ENCODE measurements at places on chromosomes 6 and 20. TPM values are rescaled to one million over a fixed set of nuclear protein-coding genes. Genes with fewer than 3 reads are reported as not detected.

The GJA1 gene
- not detected for total RNA-seq

The ATAT1 gene
- total RNA-seq = 15.1 TPM

DNA sequence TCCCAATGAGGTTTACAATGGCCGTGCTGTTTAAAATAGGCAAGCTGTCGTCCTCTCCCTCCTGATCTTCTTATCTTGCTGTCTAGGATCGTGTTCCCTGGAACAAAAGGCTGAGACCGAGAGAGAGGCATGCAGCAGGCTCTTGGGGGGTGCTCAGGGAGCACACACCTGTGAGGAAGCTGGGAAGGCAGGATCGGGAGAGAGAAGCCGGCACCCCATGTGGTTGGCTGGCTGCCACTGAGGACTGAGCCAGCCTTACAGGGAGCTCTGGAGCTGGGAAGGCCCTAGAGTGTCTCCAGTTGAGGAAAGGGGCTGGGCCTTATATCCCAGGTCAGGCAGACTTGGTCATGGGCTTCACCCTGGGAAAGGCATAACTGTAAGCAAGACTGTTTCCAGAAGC lies 184.2 kb downstream of the LY86 start:
- DNase-seq = no peak

The SLC17A3 gene
- total RNA-seq = not detected

The HCK gene
- not detected for total RNA-seq

- DNase-seq = no peak
Observed at GRCh38 chr20:39142407-39143096, 180.4 kb downstream of the DHX35 start.

The PRPH2 gene
- not detected for total RNA-seq

DNA sequence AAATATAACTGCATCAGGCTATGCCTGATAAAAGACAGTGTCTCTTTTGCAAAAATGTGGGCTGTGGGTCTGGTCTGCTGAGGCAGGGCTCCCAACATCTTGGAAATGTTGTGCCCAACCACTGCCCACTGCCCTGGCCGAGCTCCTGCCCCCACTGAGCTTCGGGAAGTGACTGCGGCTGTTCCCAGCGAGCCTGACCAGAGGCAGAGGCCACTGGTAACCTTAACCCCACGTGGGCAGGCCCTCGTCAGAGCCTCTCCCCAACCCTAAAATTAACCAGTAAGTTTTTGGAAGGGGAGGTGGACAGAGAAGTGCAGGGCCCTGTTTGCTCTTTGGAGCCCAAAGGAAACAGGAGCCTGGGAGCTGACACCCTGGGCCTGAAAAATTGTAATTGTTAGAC lies 225.9 kb downstream of the MAFB start:
- no peak for DNase-seq

DNA sequence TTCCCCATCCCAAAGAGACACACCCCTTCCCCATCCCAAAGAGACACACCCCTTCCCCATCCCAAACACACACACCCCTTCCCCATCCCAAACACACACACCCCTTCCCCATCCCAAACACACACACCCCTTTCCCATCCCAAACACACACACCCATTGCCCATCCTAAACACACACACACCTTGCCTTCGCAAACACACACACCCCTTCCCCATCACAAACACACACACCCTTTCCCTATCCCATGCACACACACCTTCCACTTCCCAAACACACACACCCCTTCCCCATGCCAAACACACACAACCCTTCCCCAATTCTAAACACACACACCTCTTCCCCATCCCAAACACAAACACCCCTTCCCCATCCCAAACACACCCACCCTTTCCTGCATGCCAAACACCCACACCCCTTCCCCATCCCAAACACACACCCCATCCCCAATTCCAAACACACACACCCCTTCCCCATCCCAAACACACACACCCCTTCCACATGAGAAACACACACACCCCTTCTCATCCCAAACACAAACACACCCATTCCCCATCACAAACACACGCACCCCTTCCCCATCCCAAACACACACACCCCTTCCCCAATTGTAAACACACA lies 315.3 kb downstream of the KIF16B start:
- no peak for DNase-seq

DNA sequence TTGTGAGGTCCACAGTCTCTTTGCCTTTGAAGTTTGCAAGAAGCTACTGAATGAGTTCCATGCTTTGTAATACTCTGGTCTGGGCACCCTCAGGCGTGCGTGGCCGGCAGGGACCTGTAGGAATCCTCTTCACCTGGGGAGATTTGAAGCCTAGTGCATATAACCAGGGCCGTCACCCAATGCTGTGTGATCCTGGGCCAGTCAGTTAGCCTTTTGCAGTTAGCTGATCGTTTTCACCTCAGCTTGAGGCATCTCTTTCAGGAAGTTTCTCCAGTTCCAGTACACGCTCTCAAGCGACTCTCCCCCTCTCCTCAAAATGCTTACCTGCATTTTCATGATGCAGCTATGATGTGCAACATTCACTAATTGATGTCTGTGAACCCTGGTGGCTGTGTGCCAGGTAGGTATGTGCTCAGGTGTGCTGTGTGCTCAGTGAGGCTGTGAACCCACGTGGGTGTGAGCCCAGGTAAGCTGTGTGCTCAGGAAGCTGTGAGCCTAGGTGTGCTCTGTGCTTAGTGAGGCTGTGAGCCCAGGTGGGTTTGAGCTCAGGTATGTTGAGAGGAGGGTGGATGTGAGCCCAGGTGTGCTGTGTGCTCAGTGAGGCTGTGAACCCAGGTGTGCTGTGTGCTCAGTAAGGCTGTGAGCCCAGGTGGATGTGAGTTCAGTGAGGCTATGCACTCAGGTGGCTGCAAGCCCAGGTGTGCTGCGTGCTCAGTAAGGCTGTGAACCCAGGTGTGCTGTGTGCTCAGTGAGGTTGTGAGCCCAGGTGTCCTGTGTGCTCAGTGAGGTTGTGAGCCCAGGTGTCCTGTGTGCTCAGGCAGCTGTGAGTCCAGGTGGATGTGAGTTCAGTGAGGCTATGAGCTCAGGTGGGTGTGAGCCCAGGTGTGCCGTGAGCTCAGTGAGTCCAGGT lies 120.4 kb downstream of the PHACTR3 start:
- DNase-seq = no peak

The LHFPL5 gene
- total RNA-seq = 1.7 TPM

The MBOAT1 gene
- total RNA-seq = 19.7 TPM

DNA sequence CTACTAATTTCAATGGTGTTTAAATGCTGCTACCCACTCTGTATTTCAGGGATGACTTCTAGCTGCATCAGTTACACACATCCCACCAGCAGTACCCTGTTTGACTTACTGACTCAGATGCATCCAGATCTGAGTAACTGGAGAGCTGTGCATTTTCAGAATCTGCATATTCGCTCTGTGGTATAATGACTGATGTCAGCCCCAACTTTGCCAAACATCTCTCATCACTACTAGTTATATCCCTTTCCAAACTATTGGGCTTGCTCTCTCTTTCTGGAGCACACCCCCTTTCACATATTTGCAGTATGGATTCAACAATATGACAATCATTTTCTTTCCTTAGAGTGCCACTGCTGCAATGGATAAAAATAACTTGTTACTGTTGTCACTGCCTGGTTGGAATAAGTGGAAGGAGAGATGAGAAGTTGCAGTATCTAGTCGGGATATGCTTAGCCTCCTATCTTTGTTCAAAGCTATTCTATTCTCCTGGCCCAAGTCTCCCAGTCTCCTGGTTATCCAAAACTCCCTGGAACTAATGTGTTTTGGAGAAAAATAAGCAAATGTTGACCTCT lies 3.3 kb upstream of the RSPO3 start:
- peak; percentile 19 for DNase-seq

- DNase-seq = no peak
Observed at GRCh38 chr20:44803383-44803941, 6.9 kb downstream of the RIMS4 start.

- peak; percentile 49 for DNase-seq
Observed at GRCh38 chr6:27176523-27177484, 70.7 kb upstream of the PRSS16 start.

DNA sequence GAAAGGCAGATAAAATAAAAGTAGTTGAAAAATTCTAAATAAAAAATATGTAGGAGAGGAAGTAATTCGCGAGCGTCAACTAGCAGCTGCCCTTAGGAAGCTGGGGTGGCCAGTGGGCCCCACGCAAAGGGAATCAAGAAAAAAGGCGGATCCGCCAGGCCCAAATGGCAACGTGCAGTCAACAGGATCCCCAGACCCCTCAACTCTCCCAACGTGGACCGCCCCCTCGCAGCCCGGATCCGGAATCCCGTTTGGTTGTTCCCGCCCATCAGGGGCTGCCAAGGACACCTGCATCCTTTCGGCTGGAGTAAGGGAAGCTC lies 296 bp downstream of the DZANK1 start:
- DNase-seq = no peak

GRCh38 chr6:110232450-110232849 lies 52.2 kb downstream of the CDC40 start:
- DNase-seq = no peak

The LAMA4 gene
- 58.3 TPM for total RNA-seq

The AIF1 gene
- not detected for total RNA-seq

DNA sequence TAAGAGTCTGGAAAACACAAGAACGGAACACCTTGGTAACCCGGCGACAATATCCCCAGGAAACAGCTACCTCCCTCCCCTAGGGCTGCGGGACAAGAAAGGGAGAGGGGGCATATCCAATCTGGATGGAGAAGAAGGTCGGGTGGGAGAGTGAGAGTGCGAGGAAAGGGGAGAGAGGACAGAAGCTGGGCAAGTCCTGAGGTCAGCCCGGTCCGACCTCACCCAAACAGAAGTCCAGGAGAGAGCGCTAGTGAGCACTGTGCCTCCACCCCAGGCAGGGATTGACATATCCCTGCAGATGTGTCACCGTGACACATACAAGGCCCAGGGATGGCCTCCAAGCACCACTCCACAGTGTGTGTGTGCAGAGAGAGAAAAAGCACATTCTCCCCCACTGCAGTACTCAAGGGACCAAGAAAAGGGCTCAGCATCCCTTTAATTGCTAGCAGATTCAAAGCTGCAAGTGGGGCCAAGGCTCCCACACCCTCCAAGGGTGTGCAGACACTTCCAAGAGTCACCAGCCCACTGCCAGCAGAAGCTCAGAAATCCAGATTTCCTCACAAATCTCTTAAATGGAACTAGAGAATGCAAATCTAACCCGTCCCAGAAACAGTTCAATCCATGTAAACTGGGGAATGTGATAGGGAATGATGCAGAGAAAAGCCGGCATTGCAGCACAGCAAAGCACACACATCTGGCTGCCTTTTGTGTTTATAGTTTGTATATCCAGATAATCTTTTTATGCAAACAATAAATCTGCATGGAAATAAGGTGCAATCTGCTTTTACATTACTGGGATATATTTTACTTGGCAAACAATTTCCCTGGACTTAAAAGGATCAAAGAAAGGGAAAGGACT lies 3.1 kb downstream of the PXDC1 start:
- peak; percentile 44 for DNase-seq

- no peak for DNase-seq
Observed at GRCh38 chr20:20856306-20856705, 143.9 kb upstream of the RALGAPA2 start.

GRCh38 chr6:135722190-135722589 lies 129.3 kb upstream of the PDE7B start:
- DNase-seq = peak; percentile 66

DNA sequence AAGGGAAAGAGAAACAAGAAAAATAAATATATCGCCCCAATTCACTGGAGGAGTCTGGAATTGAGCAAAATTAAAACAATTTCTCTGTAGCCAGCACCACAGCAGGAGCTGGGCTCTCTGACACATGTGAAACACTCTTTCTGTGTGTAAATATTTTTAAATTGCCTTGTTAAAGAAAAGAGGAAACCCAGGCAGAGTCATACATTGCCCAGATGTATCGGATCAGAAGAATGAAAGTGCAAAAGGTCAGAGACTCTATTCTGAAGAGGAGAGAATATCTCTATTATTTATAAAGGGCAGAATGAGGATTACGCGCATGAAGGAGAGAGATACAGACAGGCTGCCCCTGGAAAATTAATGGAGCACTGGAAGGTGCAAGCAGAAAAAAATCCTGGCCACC lies 127.0 kb upstream of the MAN1A1 start:
- DNase-seq = no peak

DNA sequence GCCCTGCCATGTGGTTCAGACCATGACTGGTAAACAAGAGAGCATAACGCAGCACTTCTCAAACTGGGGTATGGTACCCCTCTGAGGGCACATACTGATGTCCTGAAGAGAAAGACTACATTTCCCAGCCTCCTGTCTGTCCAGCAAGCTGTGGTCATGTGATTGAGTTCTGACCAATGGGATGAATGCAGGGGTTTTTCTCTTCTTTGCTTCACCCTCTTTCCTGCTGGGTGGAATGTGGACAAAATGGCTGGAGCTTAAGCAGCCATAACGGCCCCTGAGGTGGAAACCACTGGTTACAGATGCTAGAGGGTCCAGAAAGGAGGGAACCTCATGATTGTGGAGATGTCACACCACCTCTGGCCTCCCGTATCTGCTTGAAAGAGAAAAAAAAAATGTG lies 19.4 kb upstream of the KCNB1 start:
- no peak for DNase-seq

The SLC22A3 gene
- total RNA-seq = not detected

Measured in PC-9 (cell line).